ENCODE measurements at places on chromosomes 12 and 14.

DNA sequence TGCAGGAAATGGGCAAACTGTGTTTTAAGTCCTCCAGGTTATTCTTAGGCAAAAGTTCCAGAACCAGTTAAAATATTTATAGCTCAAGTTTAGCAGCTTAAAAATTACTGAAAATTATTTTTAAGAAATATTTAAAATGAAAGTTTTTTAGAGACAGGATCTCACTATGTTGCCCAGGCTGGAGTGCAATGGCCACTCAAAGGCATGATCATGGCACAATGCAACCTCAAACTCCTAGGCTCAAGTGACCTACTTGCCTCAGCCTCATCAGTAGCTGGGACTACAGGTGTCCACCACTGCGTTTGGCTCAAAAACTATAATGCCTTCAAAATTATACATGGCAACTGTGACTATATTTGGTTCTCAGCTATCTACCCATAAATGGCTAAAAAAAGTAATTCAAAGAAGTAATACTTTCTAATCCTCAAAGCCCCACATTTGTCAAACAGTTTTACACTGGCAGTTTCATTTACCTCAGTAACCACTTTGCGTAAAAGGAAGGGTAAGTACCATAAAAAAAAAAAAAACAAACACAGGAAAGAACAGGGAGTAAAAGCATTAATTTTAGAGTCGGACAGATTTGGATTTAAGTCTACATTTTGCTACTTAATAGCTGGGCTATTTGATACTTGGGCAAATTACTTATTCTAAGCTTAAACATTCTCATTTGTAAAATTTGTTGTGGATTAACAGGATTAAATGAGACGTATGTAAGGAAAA is 9.2 kb downstream of the KLHL28 start:
- DNase-seq: no peak

DNA sequence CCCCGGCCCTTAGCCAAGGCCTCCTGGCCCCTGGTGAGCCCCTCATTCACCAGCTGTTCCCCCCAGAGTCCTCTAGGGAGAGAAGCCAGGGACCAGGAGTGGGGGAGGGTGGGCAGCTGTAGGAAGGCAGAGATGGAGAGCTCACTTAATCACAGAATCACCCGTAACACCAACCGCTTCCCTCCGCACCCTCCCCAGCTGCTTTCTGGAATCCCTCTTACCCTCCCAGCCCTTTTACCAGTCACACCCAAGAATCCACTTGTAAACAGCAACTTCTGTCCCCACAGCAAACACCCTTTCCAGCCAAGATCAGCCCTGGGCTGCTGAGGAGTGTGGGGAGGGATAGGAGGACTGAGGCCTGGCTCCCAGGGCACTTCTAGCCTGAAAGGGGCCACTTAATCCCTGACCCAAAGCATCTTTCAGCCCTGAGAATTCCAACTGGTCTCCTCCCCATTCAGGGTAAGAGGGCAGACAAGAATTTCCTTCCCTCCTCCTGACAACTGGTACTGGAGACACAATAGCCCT is 18.8 kb downstream of the NCKAP5L start:
- DNase-seq: no peak

- no peak for DNase-seq
Observed at GRCh38 chr14:99413172-99413571, 67.5 kb downstream of the SETD3 start.

GRCh38 chr12:3189282-3189681 is 112.1 kb downstream of the TSPAN9 start:
- DNase-seq: no peak

- no peak for DNase-seq
Observed at GRCh38 chr14:95136631-95137030, 20.7 kb downstream of the DICER1 start.

GRCh38 chr14:62369919-62370560 is 607.8 kb downstream of the SNAPC1 start:
- DNase-seq: no peak

- no peak for DNase-seq
Observed at GRCh38 chr12:6161124-6161882, 36.8 kb upstream of the VWF start.

DNA sequence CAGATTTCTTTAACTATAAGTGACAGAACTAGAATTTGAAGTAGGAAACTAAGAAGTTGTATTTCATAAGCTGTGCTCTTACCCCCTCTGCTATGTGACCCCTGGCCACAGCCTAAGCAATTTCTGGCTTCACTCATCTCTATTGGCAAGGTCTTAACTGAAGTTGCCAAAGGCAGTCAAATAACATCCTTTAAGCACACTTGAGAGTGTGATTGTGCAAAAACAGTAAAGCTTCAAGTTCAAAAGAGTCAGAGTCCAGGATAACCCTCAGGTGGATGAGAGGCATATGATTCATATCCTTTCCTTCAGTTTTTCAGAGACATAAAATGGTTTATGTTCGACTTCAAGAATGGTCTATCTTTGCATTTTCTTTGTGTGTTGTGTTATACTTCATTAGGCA is 45.2 kb downstream of the GRIP1 start:
- DNase-seq: no peak

- no peak for DNase-seq
Observed at GRCh38 chr12:88083634-88084033, 54.4 kb upstream of the C12orf50 start.

- DNase-seq: peak; percentile 23
Observed at GRCh38 chr12:67540920-67541624, 107.5 kb upstream of the DYRK2 start.

- no peak for DNase-seq
Observed at GRCh38 chr14:102759456-102760187, 17.6 kb upstream of the TRAF3 start.

DNA sequence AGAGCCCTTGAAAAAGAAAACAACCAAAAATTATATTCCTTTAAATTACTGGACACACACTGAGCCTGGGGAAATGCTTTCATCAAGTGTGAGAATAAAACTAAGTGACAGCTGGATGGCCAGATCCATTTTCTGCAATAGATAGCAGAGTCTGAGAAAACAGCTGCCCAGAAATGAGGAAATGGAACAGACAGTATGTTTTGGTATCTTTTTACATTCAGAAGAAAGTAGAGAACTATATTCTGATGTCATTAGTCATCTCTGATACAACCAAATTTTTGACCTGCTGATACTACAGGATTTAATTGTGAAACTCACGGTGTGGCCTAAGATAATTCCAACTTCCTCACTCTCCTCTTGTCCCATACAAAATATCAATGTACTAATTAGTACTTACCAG is 78.2 kb downstream of the HMGA2 start:
- no peak for DNase-seq

DNA sequence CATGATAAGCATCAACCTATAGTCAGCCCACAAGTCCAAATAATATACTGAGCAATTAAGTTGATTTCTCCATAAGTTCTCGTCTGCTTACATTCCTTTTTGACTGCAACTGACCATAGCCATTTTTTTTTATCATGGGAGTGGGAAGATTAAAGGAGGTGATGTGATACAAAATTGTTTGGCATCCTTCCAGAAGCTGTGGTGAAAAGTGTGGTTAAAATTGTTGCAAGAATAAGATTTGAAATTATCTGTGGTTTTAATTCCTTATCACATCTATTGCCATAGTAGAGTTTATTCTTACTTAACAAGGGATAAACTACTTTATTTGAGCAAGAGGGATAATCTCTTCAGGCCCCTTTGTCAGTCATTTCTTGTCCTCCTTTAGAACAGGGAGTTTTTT is 50.7 kb downstream of the LIN52 start:
- DNase-seq: no peak

DNA sequence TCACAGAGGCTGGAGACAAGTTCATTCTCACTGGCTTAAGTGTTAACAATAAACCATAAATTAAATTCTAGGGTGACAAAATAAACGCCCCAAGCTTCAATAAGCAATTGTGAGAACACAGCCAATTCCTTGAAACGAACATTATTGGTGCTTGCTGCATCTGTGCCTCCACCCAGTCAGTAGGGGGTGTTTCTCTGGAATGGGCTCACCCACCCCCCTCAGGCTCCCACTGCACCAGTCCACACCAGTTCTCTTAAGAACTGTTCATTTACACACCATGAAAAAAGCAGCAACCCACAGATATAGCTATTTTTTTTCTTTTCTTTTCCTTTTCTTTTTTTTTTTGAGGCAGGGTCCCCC is 34.7 kb downstream of the CDC42BPB start:
- DNase-seq: no peak

- DNase-seq: no peak
Observed at GRCh38 chr14:33420051-33420627, 481.5 kb downstream of the NPAS3 start.

GRCh38 chr14:51603495-51603894 is 48.2 kb upstream of the FRMD6 start:
- no peak for DNase-seq

DNA sequence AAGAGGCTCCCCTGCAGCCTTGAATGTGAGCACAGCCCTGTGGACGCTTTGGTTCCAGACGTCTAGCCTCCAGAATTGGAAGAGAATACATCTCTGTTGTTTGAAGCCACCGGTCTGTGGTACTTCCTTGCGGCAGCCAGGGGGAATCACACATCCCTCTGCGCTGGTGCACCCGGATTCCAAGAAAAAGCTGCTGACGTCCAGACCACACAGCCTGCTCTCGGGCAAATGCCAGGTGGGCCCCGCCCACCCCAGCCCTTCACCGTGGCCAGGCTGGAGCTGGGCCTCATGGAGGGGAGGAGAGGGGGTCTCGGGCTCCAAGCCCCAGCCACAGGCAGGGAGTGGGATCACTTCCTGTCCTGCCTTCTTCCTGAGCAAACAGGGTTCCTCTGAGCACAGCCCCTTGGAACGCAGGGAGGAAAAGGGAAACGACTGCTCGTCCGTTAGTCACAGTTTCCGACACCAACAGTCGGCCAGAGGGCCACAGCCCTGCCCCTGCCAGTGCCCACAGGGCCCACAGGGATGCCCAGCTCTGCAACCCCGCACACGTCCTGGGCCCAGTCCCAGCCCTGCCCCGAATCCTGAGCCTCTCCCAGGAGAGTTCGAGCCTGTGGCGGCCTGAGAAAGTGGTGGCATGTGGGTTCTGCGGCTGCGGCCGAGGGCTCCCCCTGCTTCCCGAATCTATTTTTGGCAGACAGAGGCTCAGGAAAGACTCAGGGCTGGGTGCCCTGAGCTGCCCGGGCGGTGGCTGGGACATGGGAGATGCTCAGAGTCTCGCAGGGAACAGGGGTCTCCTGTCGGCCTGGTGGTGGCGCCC is 85.3 kb downstream of the RFLNA start:
- no peak for DNase-seq

DNA sequence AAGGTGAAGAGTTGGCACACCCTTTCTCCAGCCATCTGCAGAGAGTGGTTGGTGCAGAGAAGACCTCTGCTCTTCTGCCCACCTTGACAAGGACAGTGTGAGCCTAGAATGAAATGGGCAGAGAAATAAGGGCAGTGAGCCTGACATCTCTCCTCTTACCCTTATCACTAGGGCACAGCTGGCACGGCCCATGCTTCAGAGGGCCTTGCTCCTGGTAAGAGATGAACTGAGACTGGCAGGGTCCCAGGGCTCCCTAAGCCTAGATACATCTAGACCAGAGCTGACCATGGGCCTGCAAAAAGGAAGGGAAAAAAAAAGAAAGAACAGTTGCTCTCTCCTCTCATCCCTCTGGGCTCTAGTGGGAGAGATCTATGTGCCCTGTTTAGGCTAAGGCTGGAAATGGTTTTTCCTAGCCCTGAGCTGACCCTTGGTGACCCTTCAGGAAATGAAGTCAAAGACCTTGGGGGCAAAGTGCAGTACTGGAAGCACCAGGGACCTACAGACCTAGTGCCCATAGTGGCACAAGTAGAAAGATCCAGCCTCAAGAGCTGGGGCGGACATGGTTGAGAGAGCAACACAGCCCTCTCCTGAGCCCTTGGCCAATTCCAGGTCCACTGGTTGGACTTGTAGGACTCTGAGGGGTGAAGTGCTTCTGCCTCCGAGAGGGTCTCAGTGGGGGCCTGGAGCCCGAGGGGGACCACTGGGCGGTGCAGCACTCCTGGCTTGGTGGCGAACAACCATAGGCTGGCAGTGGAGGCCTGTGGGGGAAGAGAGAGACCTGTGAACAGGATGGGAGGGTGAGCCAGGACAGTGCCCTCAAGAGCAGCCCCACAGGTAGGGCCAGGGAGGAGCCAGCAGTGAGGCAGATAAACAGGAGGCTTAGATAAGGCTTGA is 22.0 kb downstream of the PRPF40B start:
- DNase-seq: no peak

- no peak for DNase-seq
Observed at GRCh38 chr12:94650143-94651056, at the start of gene TMCC3. Gene TMCC3 (minus strand): TSS chr12:94650557. CDS start chr12:94650430, 127 bp downstream.

- no peak for DNase-seq
Observed at GRCh38 chr14:37573356-37573755, 21.7 kb downstream of the FOXA1 start.

- peak; percentile 55 for DNase-seq
Observed at GRCh38 chr12:7108003-7108795, 815 bp downstream of the C1RL start.

DNA sequence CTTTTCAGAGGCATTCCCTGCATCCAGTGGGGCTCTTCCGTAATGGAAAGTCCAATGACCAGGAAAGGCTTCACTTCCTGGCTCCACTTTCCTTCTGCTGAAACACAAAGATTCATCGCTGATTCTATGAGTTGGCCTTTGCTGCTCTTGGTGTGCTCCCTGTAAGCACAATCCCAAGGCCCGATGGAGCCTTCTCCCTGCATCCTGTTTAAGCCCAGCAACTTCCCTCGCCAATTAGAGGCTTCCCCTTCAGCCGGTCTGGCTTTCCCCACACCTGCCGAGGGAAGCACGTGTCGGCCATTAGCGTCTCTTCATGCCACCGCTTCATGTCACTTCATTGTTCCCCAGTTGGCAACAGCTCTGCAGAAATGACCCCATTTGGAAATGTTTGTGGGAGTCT is 693.9 kb downstream of the MED13L start:
- no peak for DNase-seq

DNA sequence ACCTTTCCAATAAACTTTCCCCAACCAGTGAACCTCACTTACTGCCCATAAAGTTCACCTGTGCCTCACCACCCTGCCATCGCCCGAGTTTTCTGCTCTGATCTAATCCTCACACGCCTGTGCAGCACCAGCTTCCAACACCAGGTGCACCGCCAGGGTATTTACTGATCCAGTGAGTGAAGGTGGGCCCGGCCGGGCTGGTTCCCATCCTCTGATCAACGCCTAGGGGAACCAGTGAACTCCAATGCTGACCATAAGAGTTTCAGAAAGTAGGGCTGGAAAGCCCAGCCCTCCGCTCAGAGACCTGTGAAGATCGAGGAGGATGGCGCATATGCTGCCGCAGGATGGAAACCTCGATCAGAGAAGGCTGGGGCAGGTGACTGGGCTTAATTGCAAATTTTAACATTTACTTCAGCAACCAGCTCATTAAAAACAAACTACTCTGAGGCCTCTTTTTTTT is 685 bp upstream of the MYL6B start:
- no peak for DNase-seq

DNA sequence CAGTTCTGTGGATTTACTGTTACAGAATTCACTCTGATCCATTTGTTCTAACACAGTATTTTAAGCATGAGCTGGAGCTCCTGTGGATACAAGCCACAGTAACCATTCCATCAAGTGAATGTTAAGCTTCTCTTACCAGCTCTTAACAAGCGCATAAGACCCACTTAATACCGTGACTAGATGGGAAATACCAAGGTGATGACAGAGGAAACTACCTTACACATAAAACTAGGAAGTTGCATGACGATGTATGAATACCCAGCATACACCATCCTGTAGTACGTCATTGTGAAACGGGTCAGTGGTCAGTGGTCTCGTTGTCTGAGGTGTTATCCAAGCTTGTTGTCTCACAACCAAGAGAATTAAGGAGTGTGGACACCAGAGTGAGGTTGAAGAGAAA is 2.0 kb upstream of the GALC start:
- peak; percentile 83 for DNase-seq

All from GM12878 (cell line).